Stimulated activated CD8-positive, alpha-beta memory T cell treated with anti-CD3 and anti-CD28 coated beads, Interleukin-7, amount 100 ng/mL, for 1 hour (primary cell): ENCODE measurements at places on chromosomes 3 and 15.

- no peak for DNase-seq
Observed at GRCh38 chr3:170759511-170760173, 110.4 kb downstream of the RPL22L1 start.

DNA sequence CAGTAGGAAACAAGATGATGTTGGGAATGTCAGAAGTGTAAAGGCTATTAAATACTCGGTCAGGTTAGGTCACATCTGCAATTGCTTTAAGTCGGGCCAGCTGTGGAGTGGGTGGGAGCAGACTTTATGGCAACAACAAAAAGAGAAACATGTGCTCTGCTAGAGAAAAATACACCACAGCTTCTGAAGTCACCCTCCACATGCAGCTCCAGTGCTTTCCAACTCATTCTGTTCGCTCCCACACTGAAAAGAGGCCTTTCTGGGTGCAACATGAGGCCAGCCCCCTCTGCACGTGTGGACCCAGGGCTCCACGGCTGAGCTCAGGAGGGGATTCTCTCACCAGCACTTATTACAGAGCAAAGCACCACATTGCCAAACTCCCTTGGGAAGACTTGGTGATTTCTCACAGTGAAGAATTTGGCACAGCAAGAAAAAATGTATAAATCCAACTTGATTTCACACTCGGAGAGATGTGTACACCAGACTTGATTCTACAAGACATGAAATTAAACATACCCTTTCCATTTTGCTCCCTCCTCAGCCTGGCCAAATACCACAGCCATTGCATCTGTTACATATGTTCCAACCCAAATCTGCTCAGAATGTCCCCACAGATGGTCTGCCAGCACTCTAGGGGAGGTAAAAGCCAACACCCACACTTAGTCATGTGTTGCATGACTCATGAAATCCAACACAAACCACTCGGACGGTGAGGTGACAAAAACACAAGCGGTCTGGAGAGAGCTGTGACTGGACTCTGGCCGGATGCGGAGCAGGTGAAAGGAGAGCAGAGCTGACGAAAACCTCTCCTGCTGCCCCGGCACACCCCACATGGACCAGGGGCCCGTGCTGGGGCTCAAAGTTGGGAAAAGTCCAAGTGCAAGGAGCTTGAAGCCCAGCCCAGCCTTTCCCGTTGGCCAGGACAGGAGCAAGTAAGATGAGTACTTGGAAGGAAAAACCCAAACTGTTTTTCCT is 74.6 kb downstream of the ITGB5 start:
- no peak for DNase-seq

GRCh38 chr3:169228522-169228921 is 435.0 kb downstream of the MECOM start:
- no peak for DNase-seq

DNA sequence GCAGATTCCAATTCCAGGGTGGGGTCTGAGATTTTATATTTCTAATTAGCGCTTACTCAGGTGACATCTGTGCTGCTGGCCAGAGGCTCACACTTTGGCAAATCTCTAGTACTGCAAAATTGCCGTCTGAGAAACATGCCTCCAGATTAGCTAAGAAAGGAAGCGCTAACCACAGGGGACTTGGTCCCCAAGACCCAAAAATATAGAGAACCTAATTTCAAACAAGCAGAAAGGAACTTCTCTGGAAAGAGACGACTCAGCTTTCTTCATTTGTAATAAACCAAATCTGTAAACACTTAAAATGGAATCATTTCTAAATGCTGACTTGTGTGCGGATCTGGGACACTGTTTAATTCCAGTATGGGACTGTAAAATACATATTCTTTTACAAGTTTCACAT is 55.7 kb downstream of the B3GNT5 start:
- DNase-seq = no peak

GRCh38 chr3:176839901-176840300 is 357.4 kb downstream of the TBL1XR1 start:
- no peak for DNase-seq

DNA sequence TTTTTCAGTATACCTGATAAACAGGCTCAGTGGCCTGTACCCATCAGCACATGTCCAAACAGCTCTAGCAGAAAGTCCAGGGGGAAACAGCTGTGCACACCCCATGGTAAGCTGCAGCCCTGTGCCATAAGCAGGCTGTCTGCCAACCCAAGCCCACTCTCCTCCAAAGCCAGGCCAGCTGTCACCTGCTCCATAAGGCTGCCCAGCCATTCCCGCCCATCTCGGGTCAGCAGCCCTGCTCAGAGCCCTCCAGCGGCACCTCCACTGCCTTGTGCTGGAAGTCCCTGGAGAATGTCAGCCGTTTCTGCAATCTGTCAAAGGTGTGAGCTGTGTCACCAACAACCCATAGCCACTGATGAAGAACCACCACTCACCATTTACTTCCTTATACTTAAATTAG is 82.0 kb downstream of the NTRK3 start:
- DNase-seq = no peak

DNA sequence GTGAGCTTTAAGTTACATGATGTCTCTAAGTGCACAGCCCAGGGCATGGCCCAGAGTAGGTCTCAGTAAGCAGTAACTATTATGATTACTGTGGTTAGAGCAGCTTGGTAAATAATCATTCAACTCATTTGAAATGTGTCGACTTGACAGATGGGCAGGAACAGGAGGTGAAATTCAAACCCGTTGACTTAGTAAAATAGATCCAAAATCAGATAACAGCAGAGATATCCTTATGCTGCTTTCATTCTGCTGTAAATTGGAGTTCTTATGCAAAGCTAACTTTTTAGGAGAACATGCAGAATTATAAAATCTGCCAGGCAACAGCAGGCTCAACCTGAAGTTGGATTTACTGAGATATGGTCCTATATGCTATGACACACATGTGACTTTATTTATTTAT is 118.7 kb upstream of the KLHL25 start:
- no peak for DNase-seq

DNA sequence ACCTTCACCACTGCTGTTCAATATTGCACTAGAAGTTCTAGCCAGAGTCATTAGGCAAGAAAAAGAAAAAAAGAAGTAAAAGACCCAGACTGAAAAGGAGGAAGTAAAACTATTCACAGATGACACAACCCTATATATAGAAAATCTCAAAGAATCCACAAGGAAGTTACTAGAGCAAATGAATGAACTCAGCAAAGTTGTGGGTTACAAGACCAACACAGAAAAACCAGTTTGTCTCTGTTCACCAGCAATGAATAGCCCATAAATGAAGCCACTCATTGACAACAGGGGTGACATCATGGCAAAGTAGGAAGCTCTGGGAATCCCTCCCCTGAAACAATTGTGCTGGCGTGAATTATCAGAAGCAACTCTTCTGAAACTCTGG is 4.6 kb downstream of the CFAP100 start:
- no peak for DNase-seq

- peak; percentile 50 for DNase-seq
Observed at GRCh38 chr3:136195258-136196063, 674 bp downstream of the MSL2 start.
